ENCODE measurements at places on chromosomes 1 and 21.

GRCh38 chr21:7951854-7952519 is 2569.4 kb upstream of the TPTE start:
- DNase-seq = no peak

DNA sequence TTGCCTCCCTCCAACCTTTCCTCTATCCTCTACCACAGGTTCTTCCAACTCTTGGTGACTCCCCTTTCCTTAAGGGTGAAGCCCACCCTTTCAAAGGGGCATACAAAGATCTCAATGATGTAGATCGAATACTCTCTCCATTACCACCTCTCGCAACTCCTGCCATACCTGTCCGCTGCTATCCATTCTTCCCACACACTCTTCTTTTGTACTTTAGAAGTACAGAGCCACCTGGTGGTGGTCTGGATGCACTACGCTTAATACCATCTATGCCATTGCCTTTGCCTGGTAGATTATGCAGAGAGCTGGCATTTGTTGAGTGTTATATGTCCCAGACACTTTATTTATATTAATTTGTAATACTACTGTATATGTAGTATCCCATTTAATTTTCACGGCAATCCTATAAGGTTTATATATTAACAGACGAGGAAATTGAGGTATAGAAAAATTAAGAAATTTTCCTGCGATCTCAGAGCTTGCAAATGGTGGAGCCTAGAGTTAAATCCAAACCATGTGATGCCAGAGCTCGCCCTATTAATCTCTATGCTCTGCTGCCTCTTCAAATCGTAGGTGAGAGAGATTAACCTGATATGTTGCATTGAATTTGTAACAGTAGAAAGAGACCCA is 22.9 kb downstream of the TSHB start:
- DNase-seq = peak; percentile 51

- peak; percentile 50 for DNase-seq
These were observed 149.2 kb downstream of the PSMG1 start for GRCh38 chr21:39033878-39034589.

DNA sequence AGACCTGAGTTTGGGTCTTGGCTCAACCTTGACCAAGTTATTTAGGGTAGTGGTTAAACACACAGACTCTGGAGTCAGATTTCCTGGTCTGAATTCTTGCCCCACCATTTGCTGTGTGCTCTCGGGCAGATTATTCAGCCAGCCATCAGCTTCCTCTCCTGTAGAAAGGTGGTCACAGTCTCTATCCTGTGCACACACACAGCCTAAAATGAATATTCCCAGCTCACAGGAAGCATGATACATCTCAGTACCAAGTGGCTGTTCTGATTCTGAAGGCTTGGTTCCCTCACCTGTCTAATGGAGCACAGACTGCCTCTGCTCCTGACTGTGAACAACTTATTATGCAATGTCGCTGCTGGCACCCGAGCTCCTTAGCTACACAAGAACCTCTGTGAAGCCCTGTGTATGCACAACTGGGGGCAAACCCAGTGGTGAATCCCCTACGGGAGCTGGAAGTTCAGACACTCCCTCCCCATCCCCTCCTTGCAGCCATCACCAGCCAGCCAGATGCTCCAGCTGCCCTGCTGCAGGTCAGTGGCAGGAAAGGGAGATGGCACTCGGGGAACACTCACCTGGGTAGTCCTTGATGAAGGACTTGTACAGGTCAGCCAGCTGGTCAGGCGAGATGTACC is 13.7 kb downstream of the ENO1 start:
- DNase-seq = no peak

- DNase-seq = no peak
These were observed 2.1 kb upstream of the GPR61 start for GRCh38 chr1:109537450-109538178.

GRCh38 chr1:39779137-39779536 is 8.0 kb upstream of the OXCT2 start:
- no peak for DNase-seq

DNA sequence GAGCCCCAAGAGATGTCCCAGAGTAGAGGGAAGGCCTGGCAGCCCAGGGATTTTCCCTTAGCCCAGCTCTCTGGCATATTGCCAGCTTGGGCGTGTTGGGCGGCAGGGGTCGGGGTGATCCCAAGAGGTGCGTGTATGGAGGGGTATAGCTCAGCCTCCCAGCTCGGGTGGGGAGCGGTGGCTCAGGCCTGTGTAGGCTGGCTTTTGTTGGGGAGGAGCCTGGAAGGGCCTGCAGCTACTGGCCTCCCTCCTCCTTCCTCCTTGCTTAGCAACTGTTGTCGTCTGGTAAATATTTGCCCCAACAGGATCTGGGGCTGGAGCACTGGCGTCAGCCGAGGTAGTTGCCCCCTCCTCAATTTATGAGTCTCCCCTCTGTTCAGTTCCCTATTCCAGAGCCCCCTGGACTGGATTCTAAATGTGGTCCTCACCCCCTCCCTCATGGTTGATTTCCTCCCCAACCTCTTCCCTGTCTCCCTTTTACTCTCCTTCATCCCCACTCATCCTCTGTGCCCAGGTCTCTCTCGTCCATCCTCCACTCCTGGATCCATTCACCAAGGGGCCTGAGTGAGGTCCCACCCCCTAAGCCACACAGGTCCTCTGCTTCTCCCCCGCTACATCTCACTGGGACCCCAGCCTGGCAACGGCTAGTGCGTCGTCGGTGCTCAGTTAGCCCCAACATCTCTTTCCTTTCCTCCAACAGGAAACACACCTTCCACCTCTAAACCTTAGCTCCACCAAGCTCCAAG is 10.3 kb upstream of the LMNA start:
- peak; percentile 84 for DNase-seq

All from renal pelvis (tissue), 12 donors.